ENCODE measurements at places on chromosomes 6 and 20.

GRCh38 chr20:47682028-47682783 lies 103.1 kb downstream of the SULF2 start:
- peaks cover 10% of the 10 kb centered on the region for H3K4me1 ChIP-seq
- H3K27me3 ChIP-seq: no peaks in the 10 kb centered on the region
- no peak for DNase-seq

GRCh38 chr6:81762606-81763005 lies 10.1 kb upstream of the TENT5A start:
- H3K4me3 ChIP-seq: no peak overlapping the region
- no peaks in the 10 kb centered on the region for H3K27me3 ChIP-seq
- no peak for DNase-seq
- H3K36me3 ChIP-seq: no peaks in the 10 kb centered on the region

DNA sequence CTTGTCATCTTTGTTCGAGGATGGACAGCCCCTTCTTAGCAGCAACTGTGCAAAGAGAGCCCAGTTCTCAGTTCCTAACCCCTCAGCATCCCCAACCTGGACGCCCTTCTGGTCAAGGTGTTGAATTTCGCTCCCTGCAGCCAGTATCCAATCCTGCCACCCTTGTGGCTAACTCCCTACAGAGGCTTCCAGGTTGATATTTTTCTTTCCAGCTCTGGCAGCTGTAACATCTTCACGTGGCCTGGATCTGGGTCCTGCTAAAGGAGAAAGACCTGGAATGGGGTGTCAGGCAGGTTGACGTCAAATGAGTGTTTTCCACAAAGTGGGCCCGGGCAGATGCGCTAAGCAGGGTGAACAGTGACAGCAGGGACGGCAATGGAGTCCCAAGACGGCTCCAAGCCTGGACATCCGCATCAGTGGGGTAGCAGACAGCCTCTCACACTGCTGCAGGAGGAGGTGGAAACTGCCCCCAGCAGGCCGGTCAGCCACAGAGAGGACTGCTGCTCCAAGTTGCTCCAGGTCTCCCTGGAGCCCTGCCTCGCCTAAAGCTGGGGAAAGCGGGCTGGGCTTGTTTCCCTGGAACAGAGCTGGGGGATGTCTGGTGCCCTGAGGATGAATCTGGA lies 1.0 kb upstream of the YTHDF1 start:
- H3K4me1 ChIP-seq: peaks cover 28% of the 10 kb centered on the region
- H3K27ac ChIP-seq: peak overlapping the region; percentile 15
- H3K4me3 ChIP-seq: peak overlapping the region; percentile 87
- peaks cover 16% of the 10 kb centered on the region for H3K36me3 ChIP-seq
- no peak for DNase-seq
- peaks cover 30% of the 10 kb centered on the region for H3K27me3 ChIP-seq

DNA sequence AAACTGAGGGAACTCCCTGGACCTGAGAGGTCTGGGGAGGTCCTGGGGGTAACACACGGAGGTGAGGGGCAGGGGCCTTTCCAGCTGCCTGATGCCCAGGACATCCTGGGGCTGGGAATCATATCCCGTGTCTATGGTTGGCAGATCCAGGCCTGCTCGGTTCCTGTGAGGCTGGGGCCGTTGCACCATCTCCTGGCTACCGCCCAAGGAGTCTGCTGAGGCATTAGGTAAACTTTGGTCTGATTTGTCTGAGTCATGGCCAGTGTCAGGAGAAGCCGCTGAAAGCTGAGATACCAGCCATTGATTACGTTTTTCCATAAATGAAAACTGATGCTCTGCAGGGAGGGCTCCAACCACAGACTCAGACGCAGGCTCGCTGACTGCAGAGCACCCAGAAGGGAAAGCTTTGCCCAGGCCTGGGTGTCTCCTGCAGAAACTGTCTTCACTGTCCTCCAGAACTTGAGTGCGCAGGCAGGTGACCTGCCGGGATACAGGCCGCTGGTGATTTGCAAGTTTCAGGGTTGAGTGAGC lies 14.2 kb downstream of the TRAF3IP2 start:
- H3K36me3 ChIP-seq: peaks cover 68% of the 10 kb centered on the region
- peak; percentile 99 for DNase-seq
- H3K4me1 ChIP-seq: peaks cover 15% of the 10 kb centered on the region
- H3K27ac ChIP-seq: peak overlapping the region; percentile 80
- H3K27me3 ChIP-seq: no peaks in the 10 kb centered on the region
- H3K4me3 ChIP-seq: peak overlapping the region; percentile 50

- no peaks in the 10 kb centered on the region for H3K27me3 ChIP-seq
- H3K4me3 ChIP-seq: no peak overlapping the region
- no peaks in the 10 kb centered on the region for H3K36me3 ChIP-seq
- no peak overlapping the region for H3K27ac ChIP-seq
- DNase-seq: no peak
Observed at GRCh38 chr6:101572627-101573026, 179.1 kb downstream of the GRIK2 start.

- peaks cover 17% of the 10 kb centered on the region for H3K4me1 ChIP-seq
- no peaks in the 10 kb centered on the region for H3K27me3 ChIP-seq
- DNase-seq: no peak
- H3K4me3 ChIP-seq: no peak overlapping the region
- no peak overlapping the region for H3K27ac ChIP-seq
- no peaks in the 10 kb centered on the region for H3K36me3 ChIP-seq
Observed at GRCh38 chr6:162053084-162053483, 674.5 kb downstream of the PRKN start.

DNA sequence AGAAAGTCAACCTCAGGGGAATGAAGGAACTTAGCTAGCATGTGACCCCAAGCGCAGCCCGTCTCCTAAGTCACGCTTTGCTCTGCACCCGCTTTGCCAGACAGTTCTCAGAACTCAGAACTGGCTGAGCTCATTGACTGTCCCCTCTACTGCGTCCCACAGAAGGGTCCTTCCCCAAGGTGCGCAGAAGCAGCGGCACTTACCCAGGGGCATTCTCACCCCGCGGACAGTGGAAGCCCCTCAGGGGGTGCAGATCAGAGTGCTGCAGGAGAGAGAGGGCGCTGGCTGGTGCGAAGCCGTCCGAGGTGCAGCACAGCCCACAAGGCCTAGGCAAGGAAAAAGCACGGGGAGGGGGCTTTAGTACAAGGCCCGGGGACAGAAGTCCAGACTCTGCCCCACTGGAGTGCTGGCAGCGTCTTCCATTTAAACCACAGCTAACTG lies 807 bp downstream of the SNHG17 start:
- peak overlapping the region; percentile 86 for H3K27ac ChIP-seq
- peaks cover 42% of the 10 kb centered on the region for H3K36me3 ChIP-seq
- no peaks in the 10 kb centered on the region for H3K27me3 ChIP-seq
- peak; percentile 63 for DNase-seq

DNA sequence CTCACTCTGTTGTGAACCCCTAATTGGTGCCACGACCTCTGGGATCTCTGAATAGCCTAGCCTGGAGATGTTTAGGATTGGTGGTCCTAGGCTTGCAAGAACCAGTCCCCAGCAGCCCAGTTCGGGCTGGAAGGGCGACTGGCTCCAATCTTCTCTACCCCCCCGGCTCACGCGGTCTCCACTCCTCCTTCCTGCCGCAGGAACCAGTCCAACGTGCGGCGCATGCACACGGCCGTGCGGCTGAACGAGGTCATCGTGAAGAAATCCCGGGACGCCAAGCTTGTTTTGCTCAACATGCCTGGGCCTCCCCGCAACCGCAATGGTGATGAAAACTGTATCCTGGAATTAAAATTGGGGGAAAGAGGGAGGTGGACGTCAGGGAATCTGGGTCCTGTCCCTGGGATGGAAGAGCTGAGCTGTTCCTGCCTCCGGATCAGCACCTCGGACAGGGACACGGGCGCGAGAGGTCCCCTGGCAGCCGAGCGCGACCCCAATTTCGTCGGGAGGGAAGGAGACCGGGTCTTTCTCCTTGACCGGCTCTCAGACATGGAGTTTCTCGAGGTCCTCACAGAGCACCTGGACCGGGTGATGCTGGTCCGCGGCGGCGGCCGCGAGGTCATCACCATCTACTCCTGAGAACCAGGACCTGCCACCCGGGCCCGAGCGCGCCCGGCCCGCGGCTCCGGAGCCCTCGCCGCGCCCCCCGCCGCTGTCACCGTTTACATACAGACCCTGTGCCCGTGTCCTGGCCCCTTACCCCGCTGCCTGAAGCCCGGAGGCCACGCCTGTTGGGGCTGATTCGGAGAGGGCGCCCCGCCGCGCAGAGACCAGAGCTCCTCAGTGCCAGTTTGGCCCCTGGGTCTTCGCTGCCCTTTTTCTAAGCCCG lies 28.2 kb downstream of the SLC12A5 start:
- H3K27me3 ChIP-seq: peaks cover 65% of the 10 kb centered on the region
- H3K4me1 ChIP-seq: peaks cover 18% of the 10 kb centered on the region
- H3K36me3 ChIP-seq: peaks cover 21% of the 10 kb centered on the region
- H3K4me3 ChIP-seq: peak overlapping the region; percentile 73
- peak; percentile 47 for DNase-seq

DNA sequence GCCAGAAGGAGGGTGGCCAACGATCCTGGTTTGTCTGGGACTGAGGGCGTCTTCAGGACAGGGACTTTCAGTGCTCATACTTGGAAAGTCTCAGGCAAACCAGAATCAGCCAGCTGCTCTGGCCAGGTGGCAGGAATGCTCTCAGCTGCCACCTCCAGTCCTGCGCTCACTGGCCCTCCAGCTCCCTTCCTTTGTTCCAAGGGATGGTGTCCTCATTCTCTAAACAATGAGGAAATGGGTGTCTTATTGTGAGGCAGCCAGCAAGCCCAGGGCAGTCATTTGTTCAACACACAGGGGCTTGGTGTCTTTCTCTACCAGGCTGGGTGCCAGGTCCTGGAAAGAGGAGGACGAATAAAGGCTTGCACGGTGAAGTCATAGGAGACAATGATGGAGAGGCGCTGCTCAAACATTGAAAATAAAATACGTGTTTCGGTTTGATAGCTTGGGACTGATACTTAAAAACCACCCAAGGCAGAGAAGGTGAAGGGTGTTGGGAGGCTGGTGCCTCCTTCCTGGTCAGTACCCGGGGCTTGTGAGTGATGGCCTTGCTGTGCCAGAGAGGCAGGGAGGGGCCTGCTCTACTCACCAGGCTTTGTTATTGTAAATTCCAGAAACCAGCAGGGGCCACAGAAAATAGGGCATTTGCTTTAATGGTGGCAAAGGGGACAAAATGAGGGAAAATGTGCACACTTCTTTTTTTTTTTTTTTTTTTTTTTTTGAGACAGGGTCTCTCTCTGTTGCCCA lies 11.3 kb upstream of the TMEM181 start:
- H3K4me3 ChIP-seq: no peak overlapping the region
- H3K27ac ChIP-seq: no peak overlapping the region
- DNase-seq: no peak
- peaks cover 27% of the 10 kb centered on the region for H3K27me3 ChIP-seq

- peaks cover 57% of the 10 kb centered on the region for H3K36me3 ChIP-seq
- H3K4me3 ChIP-seq: no peak overlapping the region
- no peaks in the 10 kb centered on the region for H3K27me3 ChIP-seq
- DNase-seq: no peak
- no peak overlapping the region for H3K27ac ChIP-seq
Observed at GRCh38 chr20:36548704-36549627, 7.6 kb downstream of the MYL9 start.

DNA sequence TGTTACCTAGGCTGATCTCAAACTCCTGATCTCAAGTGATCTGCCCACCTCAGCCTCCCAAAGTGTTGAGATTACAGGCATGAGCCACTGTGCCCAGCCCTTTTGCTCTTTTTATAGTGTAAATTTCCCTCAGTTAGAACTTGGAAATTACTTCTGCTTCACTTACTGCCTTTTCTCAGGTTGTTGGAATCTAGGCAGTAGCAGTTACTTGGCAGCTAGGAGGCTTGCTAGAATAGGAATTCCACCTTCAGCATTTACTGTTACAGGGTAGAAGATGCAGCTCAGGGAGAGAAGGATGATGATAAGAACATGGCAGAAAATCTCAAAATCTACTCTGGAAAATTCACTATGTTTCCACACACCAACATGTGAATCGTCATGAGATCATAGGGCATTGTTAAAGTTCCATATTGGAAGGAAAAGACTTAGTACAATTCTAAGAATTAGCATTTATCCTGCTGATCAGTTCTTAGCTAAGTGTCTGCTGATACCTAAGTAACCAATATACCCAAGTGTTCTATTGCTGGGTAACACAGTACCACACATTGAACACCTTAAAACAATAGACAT lies 182.2 kb downstream of the SLC16A10 start:
- no peak overlapping the region for H3K27ac ChIP-seq
- H3K36me3 ChIP-seq: peaks cover 61% of the 10 kb centered on the region
- no peaks in the 10 kb centered on the region for H3K27me3 ChIP-seq

DNA sequence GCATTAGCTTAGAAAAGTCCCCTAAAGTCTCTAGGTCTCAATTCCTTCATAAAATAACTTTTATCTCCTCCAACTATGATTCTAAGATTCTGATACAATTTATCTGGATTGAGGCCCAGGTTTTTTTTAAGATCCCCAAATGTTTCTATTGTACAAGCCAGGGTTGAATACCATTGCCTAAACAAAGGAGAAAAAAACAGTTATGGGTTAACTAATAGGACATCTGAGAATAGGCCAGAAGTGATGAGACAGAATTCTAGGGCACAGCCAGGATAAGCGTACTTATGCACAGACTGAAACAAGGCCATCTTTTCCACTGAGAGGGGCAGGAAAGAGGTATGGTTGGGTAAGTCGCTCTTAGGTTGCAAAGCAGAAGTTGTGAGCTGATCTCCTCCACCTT lies 26.4 kb downstream of the EPB41L2 start:
- no peaks in the 10 kb centered on the region for H3K36me3 ChIP-seq
- no peak overlapping the region for H3K4me3 ChIP-seq
- no peak for DNase-seq
- H3K27me3 ChIP-seq: no peaks in the 10 kb centered on the region
- no peak overlapping the region for H3K27ac ChIP-seq

GRCh38 chr6:168529214-168529613 lies 88.2 kb downstream of the SMOC2 start:
- no peaks in the 10 kb centered on the region for H3K27me3 ChIP-seq
- no peak for DNase-seq
- no peaks in the 10 kb centered on the region for H3K4me1 ChIP-seq
- no peak overlapping the region for H3K27ac ChIP-seq

DNA sequence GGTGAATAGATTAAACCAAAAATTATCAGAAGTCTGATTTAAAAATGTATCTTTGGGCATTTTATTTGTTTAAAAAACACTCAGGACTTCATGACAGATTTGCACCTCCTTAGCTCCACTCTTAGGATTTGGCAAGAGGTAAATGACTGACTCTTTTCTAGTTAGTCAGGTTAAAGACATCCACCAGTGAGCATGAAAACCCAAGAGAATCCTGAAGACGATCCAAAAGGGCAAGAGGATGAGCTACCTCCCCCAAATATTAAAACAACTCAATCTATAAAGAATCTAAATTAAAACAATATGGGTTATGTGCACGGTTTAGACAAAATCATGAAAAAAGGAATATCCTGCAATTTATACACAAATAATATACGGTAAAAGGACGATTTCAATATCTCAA lies 89.4 kb upstream of the OPRM1 start:
- no peak for DNase-seq
- no peaks in the 10 kb centered on the region for H3K4me1 ChIP-seq
- no peak overlapping the region for H3K27ac ChIP-seq
- no peaks in the 10 kb centered on the region for H3K27me3 ChIP-seq
- H3K4me3 ChIP-seq: no peak overlapping the region

- no peak overlapping the region for H3K27ac ChIP-seq
- DNase-seq: no peak
- peaks cover 8% of the 10 kb centered on the region for H3K36me3 ChIP-seq
- peaks cover 9% of the 10 kb centered on the region for H3K4me1 ChIP-seq
- no peaks in the 10 kb centered on the region for H3K27me3 ChIP-seq
Observed at GRCh38 chr6:43367245-43367984, 2.0 kb downstream of the ZNF318 start.
